A549 treated with AZD2906 at 1 μM for 4 hours (cell line): ENCODE measurements at places on chromosomes 13 and 19. TPM values are rescaled to one million over a fixed set of nuclear protein-coding genes. Genes with fewer than 3 reads are reported as not detected.

The CYP4F22 gene
- total RNA-seq, result 0.31 to 0.50 TPM (median 0.44 TPM) in 5 replicates

The SPIB gene
- 0.06 to 0.27 TPM (median 0.24 TPM) in 5 replicates for total RNA-seq

The TRIM28 gene
- total RNA-seq, result 657 to 706 TPM (median 668 TPM) in 5 replicates

The FFAR2 gene
- 0.02 TPM in 1 of 5 replicates, not detected in the others for total RNA-seq

The NCR1 gene
- total RNA-seq, result not detected in 5 replicates

The FCHO1 gene
- 17.6 to 21.4 TPM (median 18.4 TPM) in 5 replicates for total RNA-seq
